ENCODE measurements at places on chromosomes 7 and 10.

DNA sequence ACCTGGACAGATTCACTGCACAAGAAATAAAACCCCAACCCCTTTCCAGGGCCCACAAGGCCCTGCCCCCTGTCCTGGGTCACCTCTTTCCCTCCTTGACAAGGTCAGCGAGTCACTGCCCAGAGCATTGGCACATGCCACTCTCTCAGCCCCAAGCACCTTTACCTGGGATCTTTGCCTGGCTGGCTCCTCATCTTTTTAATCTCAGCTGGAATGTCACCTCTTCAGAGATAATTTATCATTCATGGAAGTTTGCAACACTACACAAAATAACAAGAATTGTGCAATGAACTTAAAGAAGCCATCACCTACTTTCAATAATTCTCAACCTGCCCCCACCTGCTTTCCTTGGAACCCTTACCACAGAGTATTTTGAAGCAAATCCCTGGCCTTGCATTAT, 19.2 kb downstream of the ANTXRL start:
- no peak for DNase-seq

GRCh38 chr10:22611425-22612115, 102.8 kb downstream of the PIP4K2A start:
- no peak for DNase-seq

DNA sequence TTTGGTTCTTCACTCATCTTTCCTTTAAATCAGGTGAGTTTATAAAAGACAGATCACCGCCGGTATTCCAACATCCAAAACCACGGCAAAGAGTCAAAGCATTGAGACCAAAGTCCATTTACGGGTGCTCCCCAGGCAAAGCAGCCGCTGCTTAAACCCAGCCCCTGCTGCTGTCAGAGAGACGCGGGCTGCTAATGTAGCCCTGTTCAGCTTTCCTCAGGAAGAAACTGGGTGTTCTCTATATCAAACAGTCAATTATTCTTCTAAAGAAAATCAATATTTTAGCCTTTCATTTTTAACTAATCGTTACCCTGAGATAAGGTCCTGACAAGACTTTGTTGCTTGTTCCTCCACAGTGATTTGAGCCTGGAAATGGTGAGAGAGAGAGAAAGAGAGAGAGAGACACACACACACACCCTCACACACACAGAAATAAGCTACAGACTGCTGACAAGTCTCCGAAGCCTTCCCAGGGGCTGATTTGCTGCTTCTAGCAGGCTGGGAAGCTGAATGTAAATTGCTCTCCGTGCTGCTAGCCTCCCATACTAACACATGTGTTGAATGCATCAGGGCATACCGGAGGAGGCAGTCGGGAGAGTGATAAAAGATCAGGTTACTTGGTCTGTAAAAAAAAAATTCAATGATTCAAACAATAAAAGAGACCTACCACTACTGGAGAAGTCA, 183.0 kb upstream of the ANK3 start:
- peak; percentile 3 for DNase-seq

DNA sequence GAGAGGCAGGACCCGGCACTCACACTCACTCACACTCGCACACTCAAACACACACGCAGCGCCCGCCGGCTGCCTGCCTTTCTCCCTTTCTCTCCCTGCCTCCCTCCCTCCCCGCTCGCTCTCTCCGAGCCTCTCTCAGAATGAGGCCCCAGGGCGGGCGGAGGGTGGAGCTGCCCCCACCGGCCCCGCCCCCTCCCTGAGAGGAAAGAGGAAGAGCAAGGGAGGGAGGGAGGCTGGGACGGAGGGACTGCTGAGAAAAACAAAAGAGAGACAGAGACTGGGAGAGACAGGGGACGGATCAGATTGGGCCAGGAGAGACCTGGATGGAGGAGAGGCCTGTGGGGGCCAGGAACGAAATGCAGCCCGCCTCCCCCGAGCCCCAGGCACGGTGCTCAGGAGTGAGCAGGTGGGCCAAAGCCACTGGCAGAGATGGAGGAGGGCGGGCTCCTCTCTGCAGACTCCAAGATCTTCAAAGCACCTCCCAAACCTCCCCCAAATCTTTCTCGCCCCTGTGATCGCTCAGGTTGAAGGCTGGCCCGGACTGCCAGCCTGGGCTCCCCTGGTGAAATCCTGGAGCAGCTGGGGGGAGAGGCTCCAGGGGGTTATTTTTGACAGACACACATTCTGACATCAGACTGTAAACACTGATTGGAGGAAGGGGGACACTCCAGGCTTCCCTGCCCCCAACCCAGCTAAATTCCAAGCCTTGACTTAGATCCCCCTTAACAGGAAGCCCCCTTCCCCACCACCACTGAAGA, 5.1 kb downstream of the LDB1 start:
- peak; percentile 72 for DNase-seq

- DNase-seq: no peak
Observed at GRCh38 chr7:157523371-157523765, 186.6 kb downstream of the DNAJB6 start.

DNA sequence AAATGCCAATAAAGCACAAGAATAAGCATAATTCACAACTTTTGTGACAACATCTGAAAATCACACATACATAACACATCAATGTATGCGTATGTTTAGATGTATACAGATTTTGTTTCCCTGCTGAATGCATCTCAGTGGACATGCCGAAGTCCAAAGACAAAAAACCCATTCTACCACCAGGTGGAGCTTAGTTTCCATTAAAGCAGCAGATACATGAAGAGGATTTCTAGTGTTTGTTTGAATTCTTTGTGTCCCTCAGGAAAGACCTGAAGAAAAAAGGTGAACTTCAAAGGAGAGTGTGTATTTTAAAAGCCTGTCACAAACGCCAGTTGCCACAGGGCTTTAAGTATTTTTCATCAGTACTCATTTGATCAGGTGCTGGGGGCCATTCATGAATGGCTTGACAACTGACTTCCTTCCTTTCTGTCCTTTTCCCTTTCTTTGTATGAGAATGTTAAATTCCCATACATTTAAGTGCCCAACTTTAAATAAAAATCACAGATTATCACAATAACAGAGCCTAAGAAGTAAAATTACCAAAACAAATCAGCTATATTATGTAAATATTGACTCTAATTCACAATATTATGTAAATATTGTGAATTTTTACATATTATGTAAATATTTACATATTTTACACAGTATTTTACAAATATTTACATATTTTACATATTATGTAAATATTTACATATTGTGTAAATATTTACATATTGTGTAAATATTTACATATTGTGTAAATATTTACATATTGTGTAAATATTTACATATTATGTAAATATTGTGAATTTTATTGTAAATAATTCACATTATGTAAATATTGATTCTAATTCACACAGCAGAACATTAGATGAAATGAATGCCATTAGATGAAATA, 343.0 kb downstream of the CRPPA start:
- peak; percentile 77 for DNase-seq

DNA sequence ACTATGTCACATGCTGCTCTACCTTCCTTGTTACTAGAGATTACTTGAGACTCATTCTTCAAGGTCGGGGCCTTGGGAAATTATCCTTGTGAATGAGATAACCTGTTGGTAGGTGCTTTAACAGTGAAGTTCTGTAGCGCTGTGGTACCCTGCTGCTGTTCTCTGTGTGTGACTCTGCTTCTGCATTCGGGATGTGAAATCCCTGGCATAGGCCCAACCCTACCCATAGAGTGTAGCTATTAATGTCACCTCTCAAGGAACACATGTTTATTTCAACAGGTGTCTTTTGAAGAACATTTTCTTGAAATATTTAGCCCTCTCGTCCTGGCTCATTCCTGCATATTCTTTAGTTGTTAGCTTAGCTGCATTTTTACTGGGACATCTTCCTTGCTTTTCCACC, 41.8 kb upstream of the TMEM236 start:
- DNase-seq: no peak

DNA sequence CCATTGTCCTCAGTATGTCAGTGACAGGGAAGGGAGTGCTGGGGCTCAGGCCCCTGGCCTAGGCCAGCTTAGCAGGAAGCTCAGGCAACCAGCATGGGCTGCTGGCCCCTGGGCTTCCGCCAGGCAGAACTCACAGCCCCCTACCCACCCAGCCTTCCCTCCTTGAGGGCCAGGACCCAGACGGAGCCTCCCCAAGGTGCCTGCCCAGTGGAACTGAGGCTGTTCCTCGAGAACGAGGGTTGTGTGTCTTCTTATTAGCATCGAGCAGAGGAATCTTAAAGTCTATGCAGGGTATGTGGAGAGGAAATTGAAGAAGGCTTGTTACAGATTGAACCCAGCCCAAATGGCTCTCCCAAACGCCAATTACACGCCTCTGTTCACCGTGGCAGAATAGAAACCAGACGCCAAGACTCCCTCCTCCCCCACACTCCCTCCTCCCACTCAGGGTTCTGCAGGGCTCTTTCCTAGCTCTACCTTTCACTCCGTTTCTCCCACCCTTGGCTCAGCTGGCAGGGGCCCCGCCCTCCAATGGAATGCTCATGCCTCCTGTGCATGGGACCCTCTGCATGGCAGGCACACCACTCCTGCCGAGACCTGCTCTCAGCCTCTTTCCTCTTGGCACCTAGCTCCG, 134.4 kb downstream of the ZMIZ1 start:
- DNase-seq: no peak

DNA sequence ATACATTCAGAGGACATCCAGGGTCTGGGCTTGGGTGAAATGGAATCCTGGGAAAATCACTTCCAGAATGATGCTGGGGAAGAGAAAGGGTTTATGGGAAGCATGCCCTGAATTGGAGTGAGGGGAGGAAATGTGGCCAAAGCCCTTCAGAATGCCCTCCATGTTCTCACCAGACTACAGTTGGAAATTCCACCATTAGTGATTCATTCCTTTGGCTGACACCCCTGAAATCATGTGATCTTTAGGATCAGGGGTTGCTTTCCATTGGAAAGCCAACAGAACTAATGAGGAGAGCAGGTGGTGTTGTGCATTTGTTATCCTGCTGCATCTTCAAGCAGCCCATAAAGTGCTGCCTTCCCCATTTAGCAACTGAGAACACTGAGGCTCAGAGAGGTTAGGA, 20.8 kb upstream of the RADIL start:
- DNase-seq: no peak

DNA sequence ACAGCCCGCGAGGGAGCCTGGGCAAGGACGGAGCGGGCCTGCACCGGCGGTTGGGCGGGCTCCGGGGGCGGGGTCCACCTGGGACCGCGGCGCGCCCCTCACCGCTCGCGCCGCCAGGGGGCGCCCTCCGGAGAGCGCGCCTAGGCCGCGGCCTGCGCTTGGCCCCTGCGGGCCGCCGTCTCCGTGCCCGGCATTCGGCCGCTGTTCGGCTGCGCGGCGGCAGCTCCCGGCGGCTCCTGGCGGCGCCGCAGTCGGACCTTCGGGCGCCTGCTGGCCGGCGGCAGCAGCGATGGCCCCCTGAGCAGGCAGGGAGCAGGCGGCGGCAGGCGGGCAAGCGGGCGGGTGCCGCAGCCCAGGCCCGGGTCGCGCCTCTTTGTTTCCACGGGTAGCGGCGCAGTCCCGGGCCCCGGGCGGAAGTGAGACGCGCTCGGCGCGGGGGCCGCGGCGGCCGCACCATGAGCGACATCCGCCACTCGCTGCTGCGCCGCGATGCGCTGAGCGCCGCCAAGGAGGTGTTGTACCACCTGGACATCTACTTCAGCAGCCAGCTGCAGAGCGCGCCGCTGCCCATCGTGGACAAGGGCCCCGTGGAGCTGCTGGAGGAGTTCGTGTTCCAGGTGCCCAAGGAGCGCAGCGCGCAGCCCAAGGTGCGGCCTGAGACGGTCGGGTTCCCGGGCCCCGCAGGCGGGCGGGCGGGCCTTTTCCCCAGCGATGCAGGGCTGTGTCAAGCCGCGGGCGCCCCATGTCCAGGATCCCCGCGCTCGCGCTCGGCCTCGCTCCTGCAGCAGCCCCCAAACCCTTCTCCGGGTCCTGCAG, at the start of gene INTS15:
Gene INTS15 (plus strand): TSS at position 193 of the 816 bp plus-strand sequence. CDS start 263 bp downstream, at position 456.
- DNase-seq: peak; percentile 90

DNA sequence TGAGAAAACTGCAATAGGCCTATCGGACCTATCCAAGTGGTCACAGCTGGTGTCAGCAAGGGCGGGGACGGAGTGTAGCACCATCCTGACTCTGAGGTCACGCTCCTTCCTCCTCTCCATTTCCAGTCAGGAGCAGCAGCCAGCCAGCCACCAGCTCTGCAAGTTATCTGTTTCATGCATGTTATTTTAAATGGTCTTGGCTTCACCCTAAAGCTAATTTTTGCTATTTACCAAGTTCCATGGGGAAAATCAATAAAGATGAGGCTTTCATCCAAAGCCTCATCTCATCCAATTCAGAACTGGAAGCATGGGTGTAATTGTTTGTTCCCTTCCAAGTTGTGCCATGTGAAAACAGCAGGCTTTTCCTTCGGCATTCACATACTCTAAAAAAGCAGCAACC, 49.3 kb downstream of the ICA1 start:
- no peak for DNase-seq

DNA sequence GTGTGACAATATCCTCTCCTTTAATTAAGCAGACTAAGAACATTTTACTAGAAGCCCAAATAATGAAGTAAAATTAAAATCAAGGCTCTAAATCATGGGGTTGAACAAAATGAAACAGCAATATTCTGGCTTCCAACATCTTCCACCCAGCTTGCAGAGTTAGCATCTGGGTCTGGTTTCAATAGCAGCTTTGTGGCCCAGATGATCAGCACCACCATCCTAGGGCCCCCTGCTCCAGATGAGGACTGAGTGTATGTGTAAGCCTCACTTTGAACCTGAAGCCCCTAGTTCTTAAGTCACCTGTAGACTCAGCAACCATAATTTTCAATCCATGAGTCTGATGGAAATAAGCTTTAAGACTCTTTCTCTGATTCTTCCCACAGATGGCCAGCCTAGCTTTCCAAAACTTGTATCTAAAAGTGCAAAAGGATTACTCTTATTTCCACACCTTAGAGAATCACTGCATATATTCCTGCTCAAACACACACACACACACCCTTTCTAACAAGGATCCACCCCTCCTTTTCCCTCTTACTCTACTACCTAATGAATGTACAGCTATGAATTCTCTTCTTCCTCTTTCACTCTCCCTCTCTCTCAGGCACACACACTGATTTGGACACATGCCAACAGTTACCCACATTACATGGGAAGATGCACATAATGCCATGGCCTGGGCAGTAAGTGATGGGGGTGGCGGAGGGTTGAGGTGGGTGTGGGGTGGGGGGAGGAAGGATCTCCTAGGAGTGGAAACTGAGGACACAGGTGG, 3.5 kb downstream of the DENND11 start:
- DNase-seq: peak; percentile 31

Data from lung microvascular endothelial cell (primary cell).